A172 (cell line): ENCODE measurements at places on chromosomes 16 and 17. TPM values are rescaled to one million over a fixed set of nuclear protein-coding genes. Genes with fewer than 3 reads are reported as not detected.

The IRF8 gene
- 0.05 and 0.12 TPM in 2 replicates for total RNA-seq

The KRT20 gene
- not detected in 2 replicates for total RNA-seq

The KRTAP9-2 gene
- total RNA-seq: not detected in 2 replicates

The OR2C1 gene
- total RNA-seq: not detected in 2 replicates

The CACNG5 gene
- total RNA-seq: not detected in 2 replicates

The MAPT gene
- total RNA-seq: 3.1 and 4.6 TPM in 2 replicates

The PPP1R27 gene
- not detected in 2 replicates for total RNA-seq

The CFDP1 gene
- total RNA-seq: 45.0 and 54.0 TPM in 2 replicates

DNA sequence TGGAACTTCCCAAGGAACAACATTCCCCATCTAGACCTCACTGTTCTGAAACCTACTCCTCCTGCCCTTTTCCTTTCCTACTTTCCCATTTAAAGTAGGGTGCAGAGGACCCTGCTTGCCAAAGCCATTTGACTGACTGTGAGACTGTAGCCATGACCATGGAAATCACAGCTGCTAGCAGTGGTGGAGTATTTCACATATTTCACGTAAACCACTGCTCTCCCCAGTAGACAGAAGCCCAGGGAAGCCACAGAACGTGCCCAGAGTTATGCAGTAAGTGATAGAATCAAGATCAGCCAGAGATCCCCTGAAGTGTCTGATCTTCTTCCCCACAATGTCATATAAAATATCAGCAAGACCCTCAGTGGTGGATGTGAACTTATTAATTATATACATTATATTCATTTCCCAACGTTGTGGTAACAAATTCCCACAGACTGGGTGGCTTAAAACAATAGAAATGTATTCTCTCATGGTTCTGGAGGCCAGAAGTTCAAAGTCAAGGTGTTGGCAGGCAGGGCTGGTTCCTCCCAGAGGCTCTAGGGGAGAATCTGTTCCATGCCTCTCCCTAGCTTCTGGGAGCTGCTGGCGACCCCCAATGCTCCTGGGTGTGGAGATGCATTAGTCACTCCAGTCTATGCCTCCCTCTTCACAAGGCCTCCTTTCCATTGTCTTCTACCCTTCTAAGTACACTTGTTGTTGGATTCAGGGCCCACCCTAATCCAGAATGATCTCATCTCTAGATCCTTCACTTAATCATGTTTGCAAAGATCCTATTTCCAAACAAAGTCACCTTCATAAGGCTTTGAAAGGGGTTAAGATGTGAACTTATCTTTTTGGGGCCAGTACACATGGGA, 20.7 kb upstream of the PRM1 start:
- DNase-seq: no peak

DNA sequence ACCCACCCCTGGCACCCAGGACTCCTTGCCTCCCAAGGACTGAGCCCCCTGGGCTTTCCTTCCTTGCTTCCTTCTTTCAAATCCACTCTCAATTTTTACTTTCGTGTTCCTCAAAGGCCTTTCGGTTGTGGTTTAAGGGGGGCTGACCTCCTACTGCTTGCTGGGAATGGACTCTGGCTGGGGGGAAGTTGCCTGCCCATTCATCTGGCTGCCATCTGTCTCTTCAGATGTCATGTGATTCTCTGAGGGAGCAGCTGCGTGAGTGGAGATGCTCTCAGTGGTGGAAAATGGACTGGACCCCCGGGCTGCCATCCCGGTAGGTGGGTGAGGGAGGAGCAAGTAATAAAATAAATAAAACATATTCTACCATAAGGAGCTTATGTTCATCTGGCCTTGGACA, 93.8 kb upstream of the RPRML start:
- no peak for DNase-seq

- peak; percentile 49 for DNase-seq
Measured at GRCh38 chr17:39666601-39667261, 1.5 kb upstream of the PNMT start.

DNA sequence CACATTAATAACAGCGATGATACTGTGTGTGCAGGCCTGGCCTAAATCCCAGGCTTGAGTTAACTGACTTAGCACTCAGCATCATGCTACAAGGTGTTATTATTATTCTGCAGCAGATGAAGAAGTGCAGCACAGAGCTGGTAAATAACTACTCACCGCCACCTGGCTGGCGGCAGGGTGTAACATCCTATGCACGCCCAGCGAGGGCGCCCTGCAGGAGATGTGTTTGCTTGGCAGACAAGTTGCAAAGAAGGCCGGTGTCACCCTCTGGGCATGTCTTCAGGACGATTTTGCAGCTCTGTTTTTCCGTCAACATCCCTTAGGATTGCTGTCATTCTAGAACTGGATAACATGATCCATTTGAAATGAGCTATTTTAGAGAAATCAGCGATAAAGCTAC, 30.1 kb downstream of the DNAH9 start:
- DNase-seq: no peak

- no peak for DNase-seq
Measured at GRCh38 chr16:48300391-48300856, 53.1 kb upstream of the ABCC11 start.

GRCh38 chr17:34974179-34974578, 6.1 kb upstream of the LIG3 start:
- DNase-seq: no peak

GRCh38 chr16:13909872-13910303, 10.1 kb upstream of the ERCC4 start:
- DNase-seq: peak; percentile 67

DNA sequence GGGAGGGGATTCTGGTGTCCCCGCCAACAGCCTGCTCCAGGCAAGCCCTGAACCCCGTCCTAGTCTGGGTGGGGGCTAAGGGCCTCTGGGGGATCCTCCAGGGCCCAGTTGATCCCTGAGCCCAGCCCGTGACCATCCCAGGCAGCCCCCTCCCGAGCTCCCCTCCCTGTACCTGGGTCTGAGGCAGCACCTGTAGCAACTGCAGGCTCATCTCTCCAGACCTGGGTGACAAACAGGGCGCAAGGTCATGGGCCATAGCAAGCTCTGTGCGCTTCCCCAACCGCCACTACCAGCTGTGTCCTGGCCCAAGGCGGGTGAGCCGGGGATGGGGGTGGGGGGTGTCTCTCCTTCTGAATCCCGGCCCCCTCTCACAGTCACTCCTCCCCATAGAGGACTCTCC, 10.6 kb downstream of the CNGB1 start:
- DNase-seq: no peak

- DNase-seq: no peak
Measured at GRCh38 chr17:13635951-13636350, 34.2 kb upstream of the HS3ST3A1 start.

GRCh38 chr16:79988721-79989220, 388.2 kb upstream of the MAF start:
- no peak for DNase-seq

GRCh38 chr16:80909720-80910119, 97.0 kb downstream of the CMC2 start:
- DNase-seq: no peak
